ENCODE measurements at places on chromosomes 2 and 18.

DNA sequence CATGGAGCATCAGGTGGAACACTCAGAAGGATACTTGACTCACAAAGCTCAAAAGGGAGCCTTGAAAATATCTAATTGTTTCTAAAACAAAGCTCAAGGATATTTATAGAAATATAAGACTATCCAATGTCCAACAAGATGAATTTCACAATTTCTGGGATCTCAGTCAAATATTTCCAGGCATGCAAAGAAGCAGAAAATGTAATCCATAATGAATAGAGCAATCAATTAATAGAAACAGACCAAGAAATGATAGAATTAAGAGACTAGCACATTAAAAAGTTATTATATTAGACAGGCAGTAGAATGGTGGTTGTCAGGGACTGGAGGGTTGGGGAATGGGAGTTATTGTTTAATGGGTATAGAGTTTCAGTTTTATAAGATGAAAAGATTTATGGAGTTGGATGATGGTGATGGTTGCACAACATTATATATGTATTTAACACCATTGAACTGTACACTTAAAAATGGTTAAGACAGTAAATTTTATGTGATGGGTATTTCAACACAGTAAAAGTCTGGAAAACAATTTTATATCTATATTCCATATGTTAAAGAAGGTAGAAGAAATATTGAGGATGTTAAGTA, 189.9 kb upstream of the PIEZO2 start:
- DNase-seq = no peak

- DNase-seq = peak; percentile 79
These were observed 58.3 kb downstream of the FBXO36 start for GRCh38 chr2:229980431-229981184.

DNA sequence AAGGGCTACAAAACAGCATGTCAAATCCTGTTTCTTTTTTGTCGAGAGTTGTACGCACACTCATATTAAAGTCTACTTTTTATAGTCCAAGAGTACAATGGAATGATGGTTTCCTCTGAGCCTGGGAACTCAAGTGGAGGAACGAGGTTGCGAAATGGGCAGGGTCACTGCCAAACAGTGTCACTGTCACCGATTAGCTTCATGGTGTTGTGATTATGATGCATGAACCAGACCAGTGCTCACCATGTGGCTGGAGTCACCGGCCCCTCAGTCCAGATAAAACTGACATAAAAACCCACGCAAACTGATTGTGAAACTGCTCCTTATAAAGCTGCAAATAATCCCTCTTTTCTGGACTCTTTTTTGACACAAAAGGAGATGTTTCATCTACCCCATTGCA, 122.0 kb downstream of the COPS8 start:
- no peak for DNase-seq

- no peak for DNase-seq
These were observed 79.5 kb downstream of the UBR3 start for GRCh38 chr2:169906731-169907130.

DNA sequence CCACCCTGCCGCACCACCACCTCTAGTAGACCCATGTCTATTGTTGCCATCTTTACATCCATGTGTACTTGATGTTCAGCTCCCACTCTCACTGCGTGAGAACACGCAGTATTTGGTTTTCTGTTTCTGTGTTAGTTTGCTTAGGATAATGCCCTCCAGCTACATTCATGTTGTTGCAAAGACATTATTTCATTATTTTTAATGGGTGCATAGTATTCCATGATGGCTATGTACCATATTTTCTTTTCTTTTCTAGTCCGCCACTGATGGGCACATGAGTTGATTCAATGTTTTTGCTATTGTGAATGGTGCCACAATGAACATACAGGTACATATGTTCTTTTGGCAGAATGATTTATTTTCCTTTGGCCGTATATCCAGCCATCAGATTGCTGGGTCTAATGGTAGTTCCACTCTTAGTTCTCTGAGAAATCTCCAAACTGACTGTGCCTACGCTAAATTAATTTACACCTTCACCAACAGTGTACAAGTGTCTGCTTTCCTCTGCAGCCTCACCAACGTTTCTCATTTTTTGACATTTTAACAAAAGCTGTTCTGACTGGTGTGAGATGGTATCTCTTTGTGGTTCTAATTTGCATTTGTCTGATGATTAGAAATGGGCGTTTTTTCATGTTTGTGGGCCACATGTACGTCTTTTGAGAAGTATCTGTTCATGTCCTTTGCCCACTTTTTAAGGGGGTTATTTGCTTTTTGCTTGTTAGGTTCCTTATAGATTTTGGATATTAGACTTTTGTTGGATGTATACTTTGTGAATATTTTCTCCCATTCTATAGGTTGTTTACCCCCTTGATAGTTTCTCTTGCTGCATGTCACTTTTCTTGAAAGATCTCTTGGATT, 10.5 kb upstream of the ZNF513 start:
- DNase-seq = no peak

DNA sequence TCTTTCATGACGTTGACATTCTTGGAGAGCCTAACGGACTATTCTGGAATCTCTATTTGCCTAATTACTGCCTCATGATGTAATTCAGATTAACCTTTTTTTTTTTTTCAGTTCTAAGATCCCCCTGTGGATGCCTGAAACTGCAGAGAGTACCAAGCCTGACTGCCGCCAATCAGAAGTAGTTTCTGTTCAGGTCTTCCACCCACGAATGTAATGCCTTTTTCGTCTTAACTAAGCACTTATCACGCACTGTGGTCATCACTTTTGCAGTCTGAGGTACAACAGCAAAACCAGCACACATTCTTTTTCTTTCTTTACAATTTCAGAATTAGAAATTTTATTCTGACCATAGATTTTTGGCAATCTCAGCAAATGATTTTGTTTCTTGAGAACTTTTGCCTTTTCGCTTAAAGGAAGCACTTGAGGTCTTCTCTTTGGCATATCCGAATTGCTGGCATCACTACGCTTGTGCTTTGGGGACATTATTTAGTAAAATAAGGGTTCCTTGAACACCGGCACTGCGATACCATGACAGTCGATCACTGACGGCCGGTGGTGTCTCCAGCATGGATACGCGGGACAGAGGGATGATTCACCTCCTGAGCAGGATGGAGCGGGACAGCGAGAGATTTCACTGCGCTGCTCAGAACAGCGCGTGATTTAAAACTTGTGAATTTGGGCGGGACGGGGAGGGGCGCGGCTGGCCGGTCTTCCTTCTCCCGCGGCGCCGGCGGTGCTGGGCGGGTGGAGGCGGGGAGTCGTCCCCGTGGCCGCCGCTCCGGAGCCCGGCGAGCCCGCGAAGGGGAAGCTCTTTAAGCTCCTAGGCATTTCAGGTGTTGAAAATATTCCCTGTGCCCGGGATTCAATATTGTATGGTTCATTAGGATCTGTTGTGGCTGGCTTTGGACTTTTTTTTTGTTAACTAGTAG, 32.0 kb upstream of the GPR55 start:
- no peak for DNase-seq

- DNase-seq = no peak
These were observed 697.5 kb upstream of the RAB6C start for GRCh38 chr2:129281791-129282530.

DNA sequence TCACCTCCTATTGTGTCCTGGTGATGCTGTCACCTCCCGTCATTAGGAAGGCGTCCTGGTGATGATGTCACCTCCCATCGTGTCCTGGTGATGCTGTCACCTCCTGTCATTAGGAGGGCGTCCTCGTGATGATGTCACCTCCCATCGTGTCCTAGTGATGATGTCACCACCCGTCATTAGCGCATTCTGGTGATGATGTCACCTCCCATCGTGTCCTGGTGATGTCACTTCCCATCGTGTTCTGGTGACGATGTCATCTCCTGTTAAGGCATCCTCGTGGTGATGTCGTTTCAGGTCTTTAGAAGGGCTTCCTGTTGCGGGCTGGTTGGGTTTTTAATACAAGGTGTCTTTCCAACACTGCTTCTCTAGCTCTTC, 40.7 kb downstream of the CTDP1 start:
- no peak for DNase-seq

DNA sequence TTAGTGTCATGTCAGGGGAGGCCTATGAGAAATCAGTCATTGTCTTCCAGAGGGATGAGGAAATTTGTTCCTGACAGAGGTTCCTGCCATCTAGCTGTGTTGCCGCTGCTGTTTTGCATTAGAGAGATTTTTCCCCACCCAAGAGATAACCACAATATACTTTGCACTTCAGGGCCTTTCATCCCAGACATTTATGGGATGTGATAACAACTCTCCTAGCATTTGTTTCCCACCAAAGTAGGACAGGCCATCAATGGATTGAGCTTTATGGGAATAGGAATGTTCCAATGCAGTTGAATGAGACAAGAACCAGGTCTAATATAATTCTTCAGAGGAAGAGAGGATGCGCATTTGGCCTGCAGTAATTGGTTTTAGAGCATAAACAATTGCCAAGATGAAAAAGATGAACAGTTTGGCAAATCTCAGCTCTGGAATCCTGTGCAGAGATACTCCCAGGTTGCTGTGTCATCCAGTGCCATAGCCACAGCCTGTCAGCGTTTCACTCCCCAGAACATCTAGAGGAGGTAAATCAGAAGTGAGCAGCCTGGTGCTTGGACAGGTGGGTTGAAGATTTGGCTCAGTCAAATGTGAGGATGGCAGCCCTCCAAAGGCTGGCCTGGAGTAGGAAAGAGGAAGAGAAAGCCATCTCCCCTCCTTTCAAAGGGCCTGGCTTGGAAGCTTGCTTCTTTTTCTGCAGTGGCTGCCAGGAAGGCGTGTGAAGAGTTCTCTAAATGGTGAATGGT, 93.7 kb upstream of the SETBP1 start:
- DNase-seq = peak; percentile 52

- no peak for DNase-seq
These were observed 35.1 kb upstream of the ACVR1 start for GRCh38 chr2:157911246-157911645.

- peak; percentile 98 for DNase-seq
These were observed 80.5 kb upstream of the CAVIN2 start for GRCh38 chr2:191927319-191927867.

- peak; percentile 43 for DNase-seq
These were observed 124.8 kb downstream of the AFF3 start for GRCh38 chr2:100017633-100018032.

DNA sequence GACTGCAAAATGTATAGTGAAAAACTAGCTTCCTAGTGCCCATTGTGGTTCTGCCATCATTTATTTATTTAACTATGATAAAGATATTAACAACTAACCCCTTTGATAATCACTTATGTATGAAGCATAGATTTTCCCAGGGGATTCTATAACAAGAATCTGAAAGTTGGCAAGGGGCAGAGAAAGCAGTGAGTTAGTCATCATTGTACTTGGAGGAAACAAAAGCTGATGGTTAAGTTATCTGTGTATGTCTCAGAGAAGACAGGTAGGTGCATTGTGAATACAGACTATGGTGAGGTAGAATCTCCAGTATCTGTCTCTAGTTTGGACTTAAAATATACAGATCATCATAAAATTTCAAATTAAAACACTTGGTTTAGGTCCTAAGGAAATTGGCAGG, 2159.1 kb upstream of the CELF4 start:
- no peak for DNase-seq

DNA sequence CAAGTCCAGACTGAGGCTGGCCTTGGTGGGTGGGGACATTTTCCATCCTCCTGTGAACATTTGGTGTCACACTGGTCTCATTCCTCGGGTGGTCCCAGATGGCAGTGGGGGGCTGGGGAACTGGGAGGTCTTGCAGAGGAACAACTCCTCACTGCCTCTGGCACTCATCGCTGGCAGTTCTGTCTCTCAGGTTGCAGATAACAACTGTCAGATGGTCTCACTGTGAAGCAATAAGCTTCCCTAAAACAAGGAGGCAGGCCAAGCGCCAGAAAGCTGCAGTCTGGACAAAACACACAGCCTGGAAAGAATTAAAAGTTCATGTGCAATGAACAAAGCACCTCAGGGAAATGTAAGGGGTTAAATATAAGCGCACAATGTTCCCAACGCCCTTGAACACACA, 78.1 kb downstream of the IRS1 start:
- peak; percentile 41 for DNase-seq

DNA sequence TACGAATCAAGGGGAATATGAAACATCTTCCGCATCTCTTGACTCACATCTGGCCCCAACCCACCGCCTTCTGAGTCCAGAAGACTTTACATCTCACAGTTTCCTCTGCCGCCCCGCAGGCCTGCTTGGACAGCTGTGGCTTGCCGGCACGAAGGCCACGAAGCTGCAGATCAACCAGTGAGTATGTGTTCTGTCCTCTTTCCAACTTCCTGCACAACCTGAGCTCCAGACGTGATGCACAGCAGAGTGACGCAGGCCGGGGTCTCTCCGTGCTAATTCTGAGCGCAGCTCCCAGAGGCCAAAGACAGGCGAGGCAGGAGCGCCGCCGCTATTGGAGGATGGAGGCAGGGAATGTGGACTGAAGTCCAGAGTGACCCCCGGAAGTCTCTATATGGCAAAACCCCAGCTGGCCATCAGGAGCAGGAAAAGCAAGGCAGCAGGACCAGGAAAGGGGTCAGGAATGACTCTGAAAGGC, 93.5 kb downstream of the ZCCHC2 start:
- DNase-seq = no peak

- no peak for DNase-seq
These were observed 188.6 kb downstream of the SH3RF3 start for GRCh38 chr2:109317471-109318095.

GRCh38 chr2:26086155-26086637, 52.3 kb downstream of the RAB10 start:
- no peak for DNase-seq

DNA sequence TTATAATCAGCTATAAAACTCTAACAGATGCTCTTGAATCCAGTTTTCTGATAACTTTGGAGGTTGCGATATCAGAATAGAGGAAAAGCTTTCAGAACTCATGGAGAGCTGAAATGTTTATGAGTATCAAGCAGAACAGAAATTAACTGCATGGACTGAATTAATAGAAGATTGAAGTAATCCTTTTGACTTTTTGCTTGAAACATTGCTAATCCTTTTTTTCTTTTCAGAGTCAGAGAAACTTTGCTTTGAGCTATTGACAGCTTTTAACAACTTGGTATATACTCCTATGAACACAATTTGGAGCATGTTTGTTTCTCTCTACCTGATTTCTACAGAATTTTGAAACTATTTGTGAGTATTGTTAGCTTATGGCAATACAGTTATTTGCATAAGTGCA, 1254.8 kb downstream of the LRP1B start:
- DNase-seq = no peak

DNA sequence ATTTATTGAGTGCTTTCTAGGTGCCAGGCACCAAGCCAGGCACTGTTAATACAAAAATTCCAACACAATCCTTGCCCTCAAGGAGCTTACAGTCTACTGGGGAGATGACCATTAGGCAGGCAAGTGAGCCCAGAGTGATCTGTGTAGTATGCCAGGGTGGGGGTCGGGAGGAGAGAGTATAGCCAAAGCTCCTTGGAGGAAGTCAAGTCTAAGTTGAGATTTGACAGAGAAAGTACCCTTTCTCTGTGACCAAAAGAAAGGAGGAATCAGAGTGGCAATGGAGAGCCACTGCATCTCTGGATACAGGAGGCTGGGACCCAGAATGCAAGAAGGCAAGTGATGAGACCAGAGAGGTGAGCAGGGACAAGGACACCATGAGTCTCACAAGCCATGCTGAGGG, 7.5 kb downstream of the ANKRD53 start:
- DNase-seq = no peak

GRCh38 chr2:222284466-222284865, 14.3 kb downstream of the PAX3 start:
- no peak for DNase-seq
